ENCODE measurements at places on chromosomes 7 and 10.

DNA sequence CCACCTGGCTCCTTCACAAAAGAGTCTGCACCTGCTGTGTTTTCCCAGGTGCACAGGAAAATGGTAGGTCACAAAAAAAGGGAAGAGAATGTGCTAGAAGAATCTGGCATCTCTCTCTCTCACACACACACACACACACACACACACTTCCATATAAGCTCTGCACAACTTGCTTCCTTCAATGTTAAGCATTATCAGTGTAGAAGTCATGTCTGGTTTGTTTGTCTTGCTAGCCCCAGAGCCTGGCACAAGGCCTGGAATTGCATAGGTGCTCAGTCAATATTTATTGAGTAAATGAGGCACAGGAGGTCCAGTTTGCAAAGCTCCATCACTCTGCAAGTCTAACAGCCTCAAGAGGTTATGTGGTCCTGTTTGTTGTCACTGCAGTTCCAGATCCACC lies 867.3 kb upstream of the AUTS2 start:
- DNase-seq = no peak

DNA sequence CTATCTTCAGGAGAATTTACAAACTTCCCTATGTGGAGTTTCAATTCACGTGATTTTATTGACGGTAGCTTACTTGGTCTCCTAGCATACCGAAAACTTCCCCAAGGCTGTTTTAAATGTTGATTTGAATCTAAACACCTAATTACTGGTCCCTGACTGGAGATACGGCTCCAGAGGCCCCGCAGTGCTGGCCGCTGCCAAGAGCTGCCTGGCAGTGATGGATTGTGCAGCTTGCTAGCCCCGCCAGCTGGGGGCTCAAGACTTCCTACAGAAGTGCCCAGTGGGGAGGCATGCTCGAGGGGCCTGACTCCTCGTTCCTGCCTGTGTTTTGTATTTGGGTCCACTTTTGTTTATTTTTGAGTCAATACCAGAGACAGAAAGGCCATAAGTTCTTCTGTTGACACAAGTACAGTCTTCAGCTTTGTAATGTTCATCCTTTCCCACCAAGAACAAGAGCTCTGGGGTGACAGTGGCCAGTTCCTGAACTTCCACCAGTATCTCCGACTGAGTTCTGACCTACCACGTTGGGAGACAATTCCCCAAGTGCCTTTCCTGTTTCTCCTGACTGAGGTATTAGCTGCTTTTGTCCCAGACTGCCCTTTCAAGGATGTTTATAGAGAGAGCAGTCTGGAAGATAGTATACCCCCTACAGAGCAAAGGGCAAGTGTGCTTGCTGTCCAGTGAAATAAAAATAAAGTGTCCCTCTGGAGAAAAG lies 80.7 kb upstream of the CXCL12 start:
- no peak for DNase-seq

DNA sequence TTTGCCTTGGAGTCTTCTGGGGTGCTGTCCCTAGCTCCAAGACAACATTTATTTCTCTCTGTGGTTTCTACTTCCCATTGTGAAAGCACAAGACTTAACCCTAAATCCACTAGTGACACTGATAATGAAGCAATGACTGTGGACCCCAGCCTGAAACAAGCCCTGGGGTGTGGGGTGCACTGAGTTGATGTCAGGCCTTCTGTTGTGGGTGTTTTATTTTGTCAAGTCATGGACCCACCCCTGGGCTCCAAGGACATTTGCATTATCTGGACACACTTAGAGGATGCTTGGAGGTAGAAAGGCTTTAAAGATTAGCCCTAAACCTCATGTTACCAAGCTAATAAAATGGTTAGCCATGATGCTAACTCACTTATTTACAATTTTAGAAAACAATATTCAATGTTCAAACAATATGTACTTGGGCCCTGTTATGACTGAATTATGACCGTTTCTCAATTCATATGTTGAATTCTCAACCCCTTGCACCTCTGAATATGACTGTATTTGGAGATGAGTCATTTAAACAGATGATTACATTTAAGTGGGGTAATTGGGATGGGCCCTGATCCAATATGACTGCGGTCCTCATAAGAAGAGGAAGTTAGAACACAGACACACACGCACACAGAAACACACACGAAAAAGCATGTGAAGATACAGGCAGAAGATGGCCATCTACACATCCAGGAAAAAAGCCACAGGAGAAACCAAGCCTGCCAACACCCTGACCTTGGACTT lies 137.2 kb upstream of the IGFBP3 start:
- DNase-seq = no peak

DNA sequence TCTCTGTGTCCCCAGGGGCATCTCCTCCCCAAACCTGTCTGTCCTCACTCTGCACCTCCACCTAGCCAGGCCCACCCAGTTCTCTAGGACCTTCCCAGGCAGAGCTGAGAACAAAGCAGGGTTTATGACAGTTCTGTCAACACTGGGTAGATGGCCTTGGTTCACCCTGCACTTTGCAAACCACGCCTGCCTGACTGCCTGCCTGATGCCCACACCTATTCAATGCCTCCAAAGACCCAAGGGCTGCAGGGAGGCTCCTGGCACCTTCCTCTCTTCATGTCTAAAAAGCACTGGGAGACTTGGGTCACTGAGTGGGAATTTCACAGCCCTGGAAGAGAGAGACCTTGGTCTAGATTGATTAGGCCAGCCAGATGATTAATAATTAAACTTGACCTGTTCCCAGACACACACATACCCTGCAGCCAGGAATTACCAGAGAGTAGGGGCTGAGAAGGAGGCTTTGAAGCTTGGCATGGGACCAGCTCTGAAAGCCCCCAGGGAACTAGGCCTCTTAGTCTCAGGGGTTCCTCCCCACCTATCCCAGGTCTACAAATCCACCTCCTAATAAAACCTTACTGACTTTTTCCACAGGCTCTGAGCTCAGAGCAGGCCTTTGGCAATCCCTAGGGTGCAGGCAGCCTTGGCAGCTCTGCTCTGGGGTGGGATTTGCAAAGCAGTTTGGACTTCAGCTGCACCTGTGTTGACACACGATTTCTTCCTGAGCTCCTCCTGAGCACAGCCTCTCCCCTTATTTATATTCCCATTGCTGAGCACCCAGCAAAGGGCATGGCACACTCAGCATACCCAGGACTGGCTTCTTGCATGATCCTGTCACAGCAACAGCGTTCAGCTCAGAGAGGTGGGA lies 25.7 kb upstream of the PDCD4 start:
- no peak for DNase-seq

GRCh38 chr7:96598421-96598820 lies 111.2 kb downstream of the SEM1 start:
- no peak for DNase-seq

DNA sequence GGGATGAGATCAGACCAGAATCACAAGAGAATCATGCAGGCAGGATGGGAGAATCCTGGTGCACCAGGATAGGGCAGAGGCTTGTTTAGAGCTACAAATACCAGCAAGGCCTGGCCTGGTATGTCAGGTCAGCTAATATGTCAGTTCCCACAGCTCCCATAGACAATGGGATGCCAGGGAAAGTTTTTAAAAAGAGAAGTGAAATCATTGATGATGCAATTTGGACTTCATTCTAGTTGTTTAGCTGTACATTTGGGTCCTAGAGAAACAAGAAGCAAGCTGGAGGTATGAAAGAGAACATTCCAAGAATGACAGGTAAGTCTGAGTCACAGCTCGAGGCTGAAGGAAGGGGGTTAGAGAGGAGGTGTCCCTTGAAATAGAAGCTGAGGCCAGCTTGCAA lies 45.2 kb downstream of the GPR141 start:
- DNase-seq = no peak

DNA sequence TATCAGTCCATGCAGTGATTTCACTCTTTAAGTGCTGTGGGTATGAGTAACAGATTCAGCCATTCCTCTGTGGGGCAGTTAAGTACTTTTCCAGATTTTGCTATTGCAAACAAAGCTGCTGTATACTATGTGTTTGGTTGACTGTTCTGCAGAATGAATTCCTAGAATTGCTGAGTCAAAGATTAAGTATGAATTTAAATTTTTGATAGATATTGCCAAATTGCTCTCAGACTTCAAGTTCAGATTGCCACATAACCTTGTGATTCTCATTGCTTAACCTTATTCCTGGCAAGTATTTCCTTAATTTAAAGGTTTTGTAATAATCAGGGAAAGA lies 21.6 kb upstream of the SAR1A start:
- DNase-seq = no peak

DNA sequence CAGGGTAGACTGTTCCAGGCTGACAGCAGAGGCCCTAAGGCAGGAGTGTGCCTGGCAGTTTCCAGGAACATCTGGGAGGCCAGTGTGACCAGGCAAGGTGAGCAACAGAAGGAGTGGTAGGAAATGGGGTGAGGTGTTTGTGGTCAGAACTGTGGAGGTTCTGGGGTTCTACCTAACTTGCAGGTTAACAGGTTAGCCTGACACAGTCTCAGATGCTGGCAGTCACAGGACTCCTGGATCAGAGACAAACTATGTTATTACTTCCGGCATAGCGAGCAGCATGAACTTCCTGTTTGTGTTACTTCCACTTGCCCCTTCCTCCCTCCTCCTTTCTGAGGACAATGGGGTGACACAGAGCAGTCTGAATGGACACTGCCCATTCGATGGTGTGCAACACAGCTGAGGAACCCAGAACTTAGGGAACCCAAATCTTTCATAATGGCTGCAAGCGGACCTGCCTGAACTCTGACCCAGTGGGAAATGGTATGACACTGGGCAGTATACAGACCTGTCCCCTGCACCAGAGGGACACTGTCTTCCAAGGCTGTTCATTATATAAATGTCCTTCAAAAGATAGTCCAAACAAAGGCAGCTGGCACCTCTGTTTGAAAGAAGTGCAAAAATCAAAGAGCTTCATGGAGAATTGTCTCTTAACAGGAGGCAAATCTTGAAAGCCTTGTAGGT lies 3.9 kb upstream of the SAR1A start:
- peak; percentile 72 for DNase-seq
